ENCODE measurements at places on chromosomes 2 and 18.

DNA sequence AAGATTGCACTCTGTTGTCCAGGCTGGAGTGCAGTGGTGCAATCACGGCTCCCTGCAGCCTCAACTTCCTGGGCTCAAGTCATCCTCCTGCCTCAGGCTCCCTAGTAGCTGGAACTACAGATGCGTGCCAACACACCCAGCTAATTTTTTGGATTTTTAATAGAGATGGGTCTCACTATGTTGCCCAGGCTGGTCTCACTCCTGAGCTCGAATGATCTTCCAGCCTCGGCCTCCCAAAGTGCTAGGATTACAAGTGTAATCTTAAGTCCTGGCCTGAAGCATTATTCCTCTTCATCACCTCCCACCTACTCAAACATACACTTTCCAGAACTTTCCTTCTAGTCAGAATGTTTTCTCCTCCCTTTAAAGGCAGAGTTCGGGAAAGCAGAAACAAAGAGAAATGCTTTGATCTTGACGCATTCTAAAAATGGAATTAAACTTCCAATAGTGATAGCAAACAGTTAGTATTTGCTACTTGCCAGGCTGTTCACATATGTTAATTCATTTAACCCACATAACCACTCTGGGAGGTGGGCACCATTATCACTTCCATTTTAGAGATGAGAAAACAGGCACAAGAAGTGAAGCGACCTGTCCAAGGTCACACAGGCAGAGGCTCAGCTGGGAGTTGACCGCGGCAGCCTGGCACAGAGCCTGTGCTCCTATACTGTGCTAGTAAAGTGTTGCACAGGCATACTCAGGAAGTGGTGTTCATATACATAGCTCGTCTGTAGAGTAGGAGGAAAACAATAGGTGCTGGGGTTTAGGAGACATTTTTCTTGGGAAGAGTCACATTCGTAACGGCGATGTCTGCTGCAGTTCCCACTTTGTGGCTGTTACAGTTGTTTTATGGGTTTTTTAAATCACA is 24.6 kb downstream of the TEX44 start:
- DNase-seq: peak; percentile 72

DNA sequence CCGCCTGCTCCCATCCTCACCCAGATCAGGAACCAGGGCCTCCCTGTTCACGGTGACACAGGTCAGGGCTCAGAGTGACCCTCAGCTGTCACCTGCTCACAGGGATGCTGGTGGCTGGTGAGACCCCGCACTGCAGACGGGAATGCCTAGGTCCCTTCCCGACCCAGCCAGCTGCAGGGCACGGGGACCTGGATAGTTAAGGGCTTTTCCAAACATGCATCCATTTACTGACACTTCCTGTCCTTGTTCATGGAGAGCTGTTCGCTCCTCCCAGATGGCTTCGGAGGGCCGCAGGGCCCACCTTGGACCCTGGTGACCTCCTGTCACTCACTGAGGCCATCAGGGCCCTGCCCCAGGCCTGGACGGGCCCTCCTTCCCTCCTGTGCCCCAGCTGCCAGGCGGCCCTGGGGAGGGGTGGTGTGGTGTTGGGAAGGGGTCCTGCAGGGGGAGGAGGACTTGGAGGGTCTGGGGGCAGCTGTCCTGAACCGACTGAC is 31.7 kb downstream of the GPC1 start:
- no peak for DNase-seq

GRCh38 chr18:7683753-7684152 is 116.6 kb downstream of the PTPRM start:
- no peak for DNase-seq

DNA sequence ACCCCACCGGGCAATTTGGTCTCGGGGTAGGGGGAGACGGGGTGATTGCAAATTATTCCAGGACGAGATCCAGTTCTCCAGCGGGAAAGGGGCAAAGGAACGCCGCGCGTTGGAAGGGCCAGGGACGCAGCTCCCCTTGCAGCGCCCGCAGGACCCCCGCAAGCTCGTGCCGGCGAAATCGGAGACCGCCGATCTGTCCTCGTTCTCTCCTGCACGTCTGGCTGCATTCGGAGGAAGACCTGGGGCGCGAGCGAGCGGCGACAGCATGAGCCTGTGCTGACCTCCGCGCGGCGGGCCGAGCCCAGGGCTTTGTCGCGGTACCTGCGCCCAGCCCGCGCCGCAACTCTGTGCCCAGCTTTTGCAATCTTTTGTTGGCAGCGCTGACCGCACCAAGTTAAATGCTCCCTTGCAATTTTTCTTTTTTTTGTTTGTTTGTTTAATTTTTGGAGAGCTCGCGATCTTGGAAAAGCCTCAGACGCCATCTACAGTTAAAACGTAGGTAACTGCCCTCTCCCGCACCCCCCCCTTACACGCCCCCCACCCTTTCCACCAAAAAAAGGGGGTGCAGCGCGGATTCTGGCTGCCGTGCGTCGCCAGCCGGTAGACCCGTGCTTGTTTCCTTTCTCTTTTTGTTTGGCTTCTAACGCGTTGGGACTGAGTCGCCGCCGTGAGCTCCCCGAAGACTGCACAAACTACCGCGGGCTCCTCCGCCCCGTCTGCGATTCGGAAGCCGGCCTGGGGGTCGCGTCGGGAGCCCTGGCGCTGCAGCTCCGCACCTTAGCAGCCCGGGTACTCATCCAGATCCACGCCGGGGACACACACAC is 667 bp downstream of the TRIB2 start:
- peak; percentile 75 for DNase-seq

- no peak for DNase-seq
Observed at GRCh38 chr2:127578411-127578810, 42.9 kb downstream of the MYO7B start.

- peak; percentile 59 for DNase-seq
Observed at GRCh38 chr2:34570266-34570872, 971.3 kb upstream of the FAM98A start.

GRCh38 chr18:38475686-38476085 is 910.1 kb upstream of the CELF4 start:
- no peak for DNase-seq

DNA sequence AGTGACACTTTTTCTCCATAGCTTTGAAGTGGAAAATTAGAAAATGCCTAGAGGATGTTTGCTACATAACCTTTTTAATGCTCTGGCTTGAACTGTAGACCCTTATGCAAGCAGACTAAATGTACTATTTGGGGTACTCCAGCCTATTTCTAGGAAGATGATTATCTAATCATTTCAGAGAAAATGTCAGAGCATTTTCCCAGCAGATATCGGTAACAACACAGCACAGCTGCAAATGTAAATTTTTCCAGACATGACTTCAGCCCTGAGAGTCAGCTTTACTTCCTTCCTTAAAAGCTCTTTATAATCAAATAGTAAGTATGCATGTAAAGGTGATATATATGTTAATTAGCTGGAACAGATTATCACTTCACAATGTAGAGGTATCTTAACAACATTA is 1647.1 kb downstream of the SUCLG1 start:
- no peak for DNase-seq

DNA sequence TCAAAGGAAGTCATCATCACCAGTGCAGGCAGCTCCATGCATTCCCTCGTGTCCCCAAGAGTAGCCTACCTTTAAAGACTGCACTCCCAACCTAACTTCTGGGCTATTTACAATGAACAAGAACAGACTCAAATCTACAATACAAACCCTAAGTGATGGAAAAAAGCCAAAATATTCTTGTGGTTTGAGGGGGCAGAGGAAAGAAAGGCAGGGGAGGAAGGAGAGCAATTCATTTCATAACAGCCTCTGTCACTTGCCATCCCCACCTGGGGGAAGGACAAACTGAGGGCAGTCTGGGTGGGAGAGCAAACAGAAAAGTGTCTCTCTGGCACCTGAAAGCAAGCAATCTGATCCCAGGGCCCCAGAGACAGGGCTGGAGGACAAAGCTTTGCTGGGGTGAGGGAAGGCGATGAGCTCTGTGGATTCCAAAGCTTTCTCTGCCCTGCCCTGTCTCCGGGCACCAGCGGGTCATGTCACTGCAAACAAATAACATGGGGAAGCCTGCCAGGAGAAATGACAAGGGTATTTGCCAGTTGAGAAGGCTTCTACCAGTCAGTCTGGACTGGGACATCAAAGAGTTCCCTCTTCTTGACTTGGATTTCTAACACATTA is 528.0 kb upstream of the TNP1 start:
- peak; percentile 34 for DNase-seq

DNA sequence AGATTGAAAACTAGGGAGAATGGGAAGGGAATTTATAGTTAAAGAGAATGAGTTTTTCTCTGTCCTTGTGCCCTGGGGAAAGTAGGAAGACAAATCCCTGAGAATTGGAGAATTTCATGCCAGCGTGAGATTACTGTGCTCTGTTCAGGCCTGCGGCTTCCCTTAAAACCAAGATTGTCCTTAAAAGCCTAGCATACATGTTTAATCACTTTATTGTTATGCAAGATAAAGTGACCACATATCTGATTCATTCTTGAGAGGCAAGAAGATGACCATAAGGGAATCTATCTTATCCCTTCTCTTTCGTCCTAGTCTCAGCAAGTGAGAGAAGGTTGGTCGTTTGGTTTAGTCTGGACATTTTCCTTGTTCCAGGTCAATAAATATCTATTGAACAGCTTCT is 75.9 kb downstream of the ADCYAP1 start:
- no peak for DNase-seq

- no peak for DNase-seq
Observed at GRCh38 chr2:49131801-49132200, 22.5 kb downstream of the FSHR start.

GRCh38 chr18:58299135-58299473 is 255.1 kb downstream of the NEDD4L start:
- no peak for DNase-seq

GRCh38 chr2:199911877-199912161 is 726 bp downstream of the C2orf69 start:
- DNase-seq: no peak

DNA sequence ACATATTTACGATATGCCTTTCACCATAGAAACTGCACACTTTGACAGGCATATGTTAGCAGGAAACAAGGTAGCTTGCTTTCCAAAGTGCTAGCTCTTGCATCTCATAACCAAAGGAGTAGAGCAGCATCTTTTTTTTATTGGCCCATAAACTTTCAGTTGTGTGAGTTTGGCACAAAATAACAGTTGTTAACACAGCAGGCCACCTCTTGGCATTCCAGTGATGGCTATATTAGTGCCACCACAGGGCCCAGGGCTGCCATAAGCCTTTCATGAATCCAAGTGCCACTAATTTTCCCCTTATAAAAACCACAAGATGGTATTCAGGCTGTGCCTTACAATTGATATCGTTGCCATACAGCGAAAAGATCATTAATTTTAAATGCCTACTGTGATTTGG is 40.3 kb upstream of the KLF7 start:
- no peak for DNase-seq

- DNase-seq: no peak
Observed at GRCh38 chr2:217893440-217893839, 109.4 kb downstream of the TNS1 start.

DNA sequence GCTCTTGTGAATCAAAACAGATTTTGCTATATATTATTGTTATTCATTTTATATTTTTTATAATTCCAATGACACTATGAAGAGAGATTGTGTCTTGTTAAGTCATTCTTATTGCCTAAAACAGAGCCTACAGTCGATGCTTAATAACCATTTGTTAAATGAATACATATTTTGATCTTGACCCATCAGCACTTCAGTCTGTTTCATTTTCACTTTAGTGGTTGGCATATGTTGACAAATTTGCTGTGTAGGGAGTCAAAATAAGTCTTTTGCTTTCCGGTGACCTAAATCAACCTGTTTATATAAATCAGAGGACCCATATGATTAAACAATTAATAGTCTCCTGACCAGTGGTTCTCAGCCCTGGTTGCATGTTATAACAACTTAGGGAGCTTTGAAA is 97.1 kb downstream of the TXNL1 start:
- DNase-seq: no peak

DNA sequence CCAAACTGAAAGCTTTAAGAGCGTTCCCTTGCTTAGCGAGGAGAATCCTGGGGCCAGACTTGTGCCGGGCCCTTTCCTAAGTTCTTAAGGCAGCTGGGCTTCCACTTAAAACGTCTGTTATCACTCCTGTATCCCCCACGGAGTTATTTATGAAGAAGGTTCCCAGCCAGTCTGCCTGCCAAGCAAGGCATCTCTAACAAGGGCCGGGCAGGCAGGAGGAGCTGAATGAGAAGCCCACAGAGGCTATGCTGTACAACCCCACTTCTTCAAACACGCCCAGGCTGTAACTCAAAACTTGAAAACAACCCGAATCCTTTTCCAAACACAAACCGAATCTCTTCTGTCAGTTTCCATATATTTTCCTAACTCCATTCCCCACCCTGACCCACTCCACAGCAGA is 39.0 kb upstream of the ZFP36L2 start:
- DNase-seq: no peak

DNA sequence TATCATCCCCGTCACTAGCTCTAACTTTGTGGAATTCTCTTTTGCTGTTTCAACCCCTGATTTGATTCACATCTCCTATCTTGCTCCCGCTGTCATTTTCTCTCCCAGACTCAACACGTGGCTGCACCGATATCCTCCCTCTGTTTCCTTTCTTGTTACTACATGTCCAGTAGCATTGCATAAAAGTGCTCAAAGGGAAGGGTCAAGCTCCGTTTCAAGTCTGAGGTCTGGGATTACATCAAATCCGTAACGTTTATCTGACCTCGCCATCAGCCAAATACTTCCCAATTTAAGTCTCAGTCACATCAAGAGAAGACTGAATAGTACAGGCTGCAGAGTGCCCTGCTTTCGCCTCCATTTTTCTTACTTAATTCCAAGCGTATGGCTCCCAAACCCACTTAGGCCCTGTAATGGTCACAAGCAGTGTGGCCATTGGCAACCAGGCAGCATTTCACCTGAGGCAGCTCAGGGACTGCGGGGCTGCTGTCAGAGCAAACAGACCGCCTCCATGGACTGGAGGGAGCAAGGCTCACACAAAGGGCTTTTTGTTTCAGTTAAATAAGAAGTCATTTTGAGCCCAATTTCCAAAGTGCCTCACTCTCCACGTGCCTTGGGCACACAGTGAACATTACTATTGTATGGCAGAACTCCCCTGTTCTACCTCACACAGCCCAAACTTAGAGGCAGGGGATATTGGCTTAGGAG is 217.8 kb downstream of the BCL11A start:
- DNase-seq: peak; percentile 10

DNA sequence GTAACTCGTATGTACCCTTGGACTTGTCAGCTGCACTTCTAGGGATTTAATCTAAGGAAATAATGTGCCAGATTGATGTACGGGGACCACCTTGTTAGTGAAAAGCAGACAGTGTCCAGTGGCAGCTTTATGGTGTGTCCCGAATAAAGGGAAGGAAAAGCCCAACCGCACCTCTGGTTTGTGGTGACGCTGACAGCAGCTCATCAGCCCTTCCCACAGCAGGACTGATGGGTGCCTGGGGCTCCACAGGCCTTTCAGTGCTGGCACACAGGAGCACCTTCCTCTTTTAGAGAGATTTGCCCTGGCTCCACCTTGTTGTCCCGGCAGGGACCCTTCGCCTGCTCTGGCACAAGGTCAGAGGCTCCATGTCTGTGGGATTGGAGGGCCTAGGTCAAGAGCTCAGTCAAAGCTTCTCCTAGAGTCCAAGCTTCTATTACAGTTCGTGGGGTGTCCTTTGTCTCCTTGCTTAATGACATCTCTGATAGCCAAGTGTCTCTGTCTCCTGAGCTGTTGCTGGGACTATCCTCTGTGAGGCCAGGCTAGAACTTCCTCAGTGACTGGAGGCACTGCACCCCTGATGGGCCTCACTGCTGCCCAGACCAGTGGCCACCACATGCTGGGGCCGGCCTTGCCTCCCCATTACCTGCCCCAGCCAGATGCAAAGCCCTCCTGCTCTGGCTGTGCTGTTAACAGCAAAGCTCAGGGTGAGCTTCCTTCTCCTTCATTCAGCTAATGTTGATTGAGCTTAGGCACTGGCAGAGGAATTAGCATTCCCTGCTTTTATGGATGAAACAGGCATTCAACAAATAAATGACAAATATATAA is 33.0 kb upstream of the SCLY start:
- DNase-seq: no peak
